Aorta (tissue), 5 donors: ENCODE measurements at places on chromosomes 7 and 10. TPM values are rescaled to one million over a fixed set of nuclear protein-coding genes. Genes with fewer than 3 reads are reported as not detected.

- DNase-seq, result peak; percentile 71
Observed at GRCh38 chr10:49610458-49611165, 502 bp downstream of the SLC18A3 start.

STAMBPL1 gene
- total RNA-seq, result 3.5 TPM

DNA sequence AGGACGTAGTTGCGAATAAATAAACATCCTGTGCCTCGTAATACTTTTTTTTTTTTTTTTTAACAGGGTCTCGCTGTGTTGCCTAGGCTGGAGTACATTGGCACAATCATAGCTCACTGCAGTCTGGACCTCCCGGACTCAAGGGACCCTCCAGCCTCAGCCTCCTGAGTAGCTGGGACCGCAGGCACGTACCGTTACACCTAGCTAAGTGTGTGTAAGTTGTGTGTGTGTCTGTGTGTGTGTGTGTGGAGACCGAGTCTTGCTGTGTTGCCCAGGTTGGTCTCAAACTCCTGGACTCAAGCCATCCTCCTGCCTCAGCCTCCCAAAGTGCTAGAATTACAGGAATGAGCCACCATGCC lies 573 bp upstream of the PON2 start:
- DNase-seq, result no peak

HYAL4 gene
- total RNA-seq, result not detected

GJD4 gene
- not detected for total RNA-seq

GRCh38 chr7:134427896-134428295 lies 31.0 kb downstream of the AKR1B1 start:
- DNase-seq, result no peak

- no peak for DNase-seq
Observed at GRCh38 chr7:5612695-5613094, 168.8 kb downstream of the RNF216 start.

SEMA3D gene
- total RNA-seq, result 30.8 TPM

IKZF1 gene
- 24.4 TPM for total RNA-seq

GRCh38 chr7:41730161-41730560 lies 27.3 kb upstream of the INHBA start:
- DNase-seq, result no peak

- DNase-seq, result no peak
Observed at GRCh38 chr7:22832401-22832800, 9.8 kb upstream of the TOMM7 start.

OR9A2 gene
- not detected for total RNA-seq

AKR1C2 gene
- 44.7 TPM for total RNA-seq

GRCh38 chr10:30979956-30980355 lies 51.7 kb downstream of the ZNF438 start:
- DNase-seq, result no peak

GRCh38 chr7:16562456-16563220 lies 36.0 kb downstream of the LRRC72 start:
- DNase-seq, result no peak

GNGT1 gene
- not detected for total RNA-seq

DNA sequence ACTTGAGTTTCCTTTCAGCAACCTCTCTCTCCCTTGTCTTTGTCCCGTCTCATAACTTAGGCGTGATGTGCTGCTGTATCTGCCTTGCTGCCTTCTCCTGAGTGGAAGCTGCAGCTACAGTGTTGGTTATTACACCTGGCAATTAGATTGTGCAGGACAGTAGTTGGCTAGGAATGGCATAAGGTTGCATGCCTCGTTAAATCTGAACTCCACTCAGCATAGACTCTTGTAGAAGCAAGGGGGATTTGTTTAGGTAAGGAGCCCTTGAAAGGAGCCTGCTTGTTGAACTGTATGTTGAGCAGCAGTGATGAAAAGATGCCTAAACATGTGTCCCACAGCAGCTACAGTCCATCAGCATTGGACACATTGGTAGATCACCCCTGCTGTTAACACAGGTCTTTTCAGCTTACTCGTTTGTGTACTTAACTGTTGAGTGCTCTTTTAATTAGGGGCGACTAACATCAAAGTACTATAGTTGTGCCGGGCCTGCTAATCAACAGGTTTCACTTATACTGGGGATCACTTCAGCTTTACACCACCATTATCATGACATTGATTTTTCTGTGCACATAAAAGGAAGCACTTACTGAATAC lies 225.0 kb downstream of the AUTS2 start:
- DNase-seq, result no peak

GRCh38 chr10:14581553-14582321 lies 193.0 kb downstream of the FAM107B start:
- DNase-seq, result no peak

- no peak for DNase-seq
Observed at GRCh38 chr10:61157182-61157581, 213.2 kb upstream of the RHOBTB1 start.

SHH gene
- 0.10 TPM for total RNA-seq

FAM241B gene
- total RNA-seq, result 10.6 TPM

GRCh38 chr7:82468435-82468834 lies 24.9 kb upstream of the CACNA2D1 start:
- DNase-seq, result no peak

GRCh38 chr7:96284835-96285234 lies 37.1 kb downstream of the SLC25A13 start:
- DNase-seq, result no peak

CRYGN gene
- total RNA-seq, result 0.84 TPM

GRCh38 chr7:5213286-5213645 lies 23.2 kb downstream of the WIPI2 start:
- no peak for DNase-seq

AKR1C3 gene
- total RNA-seq, result 36.2 TPM

DNA sequence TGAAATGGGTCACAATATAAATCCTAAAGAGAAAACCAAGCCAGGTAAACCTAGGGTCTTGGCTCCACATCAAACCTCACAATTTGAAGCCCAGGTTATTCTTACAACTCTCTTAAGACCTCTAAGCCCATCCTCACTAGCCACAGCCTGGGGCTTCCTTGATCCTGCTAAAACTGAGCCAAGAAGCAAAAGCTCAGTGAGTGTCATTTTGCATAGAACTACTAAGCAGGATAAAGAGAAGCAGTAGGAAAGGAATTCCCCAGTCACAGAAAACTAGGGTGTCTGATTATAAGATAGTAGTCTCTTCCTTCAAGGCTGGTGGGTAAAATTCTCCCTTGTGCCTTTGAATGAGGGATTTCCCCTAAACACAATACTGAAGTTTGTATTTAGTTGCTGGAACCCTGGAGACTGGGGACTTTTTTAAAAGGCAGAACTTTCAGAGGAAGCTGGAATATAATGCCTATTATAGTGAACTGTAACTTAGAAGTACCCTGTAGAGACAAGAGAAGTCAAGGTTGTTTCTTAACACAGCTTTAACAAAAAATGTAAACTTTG lies 196.6 kb upstream of the KIAA1217 start:
- no peak for DNase-seq
